Hematopoietic multipotent progenitor cell treated with erythropoietin and hydrocortisone succinate and interleukin-3 and kit ligand, for 15 days (in vitro differentiated cells): ENCODE measurements at places on chromosomes 2 and 18.
A peak's percentile ranks its signal among the peaks of the same experiment; 100 is the strongest.

DNA sequence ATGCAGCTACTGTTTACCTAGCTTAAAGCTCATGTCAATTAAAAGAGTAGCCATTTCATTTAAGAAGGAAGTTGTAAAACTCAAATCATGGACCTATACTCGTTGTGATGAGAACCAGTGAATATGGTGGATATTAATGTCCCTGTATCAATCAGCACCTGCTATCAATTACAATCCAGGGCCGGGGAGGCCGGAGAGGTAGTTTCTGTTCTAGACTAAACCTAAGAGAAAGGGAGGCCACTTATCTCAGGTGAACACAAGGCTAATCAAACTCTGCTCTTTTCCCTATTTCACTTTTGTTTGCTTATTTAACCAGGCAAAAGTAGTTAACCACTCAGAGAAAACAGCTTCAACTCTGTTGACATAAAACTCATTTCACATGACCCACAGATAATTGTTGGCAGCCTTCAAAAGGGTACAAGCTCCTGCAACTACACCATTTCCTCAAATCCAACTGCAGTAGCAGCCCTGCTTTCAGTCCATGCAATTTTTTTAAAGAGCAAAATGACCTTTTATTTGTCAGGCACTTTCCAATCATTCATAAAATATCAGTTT, 27.8 kb upstream of the SLC9A2 start:
- no peak for DNase-seq

DNA sequence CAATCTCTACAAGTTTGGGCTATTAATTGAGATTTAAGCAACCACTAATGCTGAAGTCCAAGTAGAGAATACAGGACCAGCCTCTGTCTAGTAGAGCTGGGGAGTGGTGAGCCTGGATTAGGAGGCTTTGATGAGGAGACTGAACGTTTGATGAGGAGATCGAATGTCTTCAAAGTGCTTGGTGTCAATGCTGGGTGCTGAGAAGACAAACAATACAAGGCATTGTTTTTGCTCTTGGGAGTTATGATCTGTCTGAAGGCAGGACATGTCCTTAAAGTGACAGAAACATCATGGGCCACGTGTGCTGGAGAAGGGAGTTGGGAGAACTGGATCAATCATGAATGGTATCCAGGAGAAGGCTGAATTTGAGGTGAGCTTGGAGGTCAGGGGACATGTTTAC, 143.6 kb downstream of the SPHKAP start:
- DNase-seq, result no peak

- DNase-seq, result no peak
Measured at GRCh38 chr2:241200822-241201395, 12.4 kb downstream of the ANO7 start.

GRCh38 chr2:37671009-37671815, at the start of gene CDC42EP3:
TSS of gene CDC42EP3 (minus strand) at chr2:37671642. CDS start at chr2:37646587, 25,055 bp downstream.
- no peak for DNase-seq

DNA sequence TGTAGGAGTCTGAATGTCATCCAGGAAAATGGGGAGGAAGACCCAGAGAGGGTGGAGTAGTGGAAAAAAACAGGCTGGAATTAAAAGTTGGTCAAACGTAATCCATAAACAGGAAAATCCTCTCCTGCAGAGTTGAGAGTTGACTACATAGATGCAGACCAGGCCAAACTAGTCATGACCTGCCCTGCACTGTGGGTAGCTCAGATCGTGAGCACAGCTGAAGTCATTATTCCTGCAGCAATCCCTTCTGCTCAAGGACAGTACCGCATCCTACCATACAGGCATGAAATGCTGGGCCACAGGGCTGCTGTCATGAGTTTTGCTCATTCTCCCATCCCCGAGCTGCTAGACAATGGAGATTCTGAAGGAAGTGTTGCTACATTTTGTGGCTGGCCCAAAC, 352.2 kb downstream of the EN1 start:
- DNase-seq, result no peak

DNA sequence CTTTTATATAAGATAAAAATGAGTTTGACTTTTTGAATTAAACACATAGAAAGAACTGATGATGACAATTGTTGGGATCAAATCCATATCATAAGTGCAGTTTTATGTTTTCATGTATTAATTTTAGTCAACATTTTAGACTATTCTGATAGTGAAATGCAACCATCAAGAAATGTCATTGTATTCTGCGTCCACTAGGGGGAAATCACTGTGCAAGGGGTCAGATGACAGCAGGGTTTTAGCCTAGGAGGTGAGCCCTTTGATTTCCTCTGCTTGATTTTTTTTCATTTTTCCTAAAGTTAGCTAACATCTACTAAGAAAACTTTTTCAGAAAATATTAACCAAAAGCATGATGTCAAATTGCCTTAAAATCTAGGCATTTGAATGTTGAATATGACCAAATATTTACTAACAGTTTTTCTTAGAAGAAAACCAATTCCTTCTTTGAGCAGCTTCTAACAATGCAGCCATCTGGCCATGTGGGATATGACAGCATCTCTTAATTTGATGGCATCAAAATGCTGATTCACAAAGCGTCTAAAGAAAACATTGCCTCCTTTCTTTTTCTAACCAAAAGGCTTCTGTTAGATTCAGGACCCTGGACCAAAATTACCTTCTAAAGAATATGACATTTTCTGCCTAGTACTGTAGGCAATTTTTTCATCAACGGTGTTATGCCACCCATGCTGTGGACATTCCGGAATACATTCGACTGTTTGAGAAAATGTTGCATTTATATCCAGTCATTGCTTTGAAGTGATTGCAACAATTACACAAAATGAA, 141.5 kb downstream of the SPHKAP start:
- DNase-seq, result no peak

DNA sequence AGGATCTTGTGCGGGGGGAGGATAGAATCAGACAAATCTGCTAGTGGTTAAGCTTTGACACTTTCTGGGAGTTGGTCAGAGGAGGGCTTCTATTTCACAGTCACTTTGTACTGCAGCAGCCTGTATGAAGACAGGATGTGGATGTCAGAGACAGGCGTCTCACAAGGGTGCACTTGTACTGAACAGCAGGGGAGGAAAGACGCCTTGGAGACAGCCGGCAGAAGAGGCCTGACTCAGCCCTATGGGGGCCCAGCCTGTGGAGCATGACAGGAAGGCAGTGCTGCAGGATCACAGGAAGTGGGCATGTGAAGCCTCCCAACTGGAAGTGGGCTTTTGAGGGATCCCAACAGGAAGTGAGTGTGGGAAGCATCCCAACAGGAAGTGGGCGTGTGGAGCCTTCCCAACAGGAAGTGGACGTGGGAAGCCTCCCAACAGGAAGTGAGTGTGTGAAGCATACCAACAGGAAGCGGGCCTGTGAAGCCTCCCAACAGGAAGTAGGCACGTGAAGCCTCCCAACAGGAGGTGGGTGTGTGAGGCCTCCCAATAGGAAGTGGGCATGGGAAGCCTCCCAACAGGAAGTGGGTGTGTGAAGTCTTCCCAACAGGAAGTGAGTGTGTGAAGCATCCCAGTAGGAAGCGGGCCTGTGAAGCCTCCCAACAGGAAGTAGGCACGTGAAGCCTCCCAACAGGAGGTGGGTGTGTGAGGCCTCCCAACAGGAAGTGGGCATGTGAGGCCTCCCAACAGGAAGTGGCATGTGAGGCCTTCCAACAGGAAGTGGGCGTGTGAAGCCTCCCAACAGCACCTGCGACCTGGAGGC, 212.3 kb downstream of the SNTG2 start:
- DNase-seq, result no peak

- no peak for DNase-seq
Measured at GRCh38 chr2:189577121-189577520, 3.5 kb downstream of the SLC40A1 start.

DNA sequence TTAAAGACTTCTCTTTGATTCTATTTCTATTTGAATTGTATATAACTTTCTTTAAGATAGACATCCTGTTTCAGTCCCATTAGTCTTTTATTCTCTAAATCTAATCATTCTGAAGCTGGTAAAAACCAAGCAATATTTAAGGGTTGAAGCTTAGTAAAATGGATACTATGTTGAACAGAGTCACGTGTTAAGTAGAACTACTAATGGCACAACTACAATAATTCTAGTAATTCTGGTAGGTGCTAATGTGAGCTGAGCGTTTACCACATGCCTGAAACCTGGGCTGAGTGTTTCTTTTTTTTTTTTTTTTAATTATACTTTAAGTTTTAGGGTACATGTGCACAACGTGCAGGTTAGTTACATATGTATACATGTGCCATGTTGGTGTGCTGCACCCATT, 8.9 kb upstream of the AFF3 start:
- no peak for DNase-seq

DNA sequence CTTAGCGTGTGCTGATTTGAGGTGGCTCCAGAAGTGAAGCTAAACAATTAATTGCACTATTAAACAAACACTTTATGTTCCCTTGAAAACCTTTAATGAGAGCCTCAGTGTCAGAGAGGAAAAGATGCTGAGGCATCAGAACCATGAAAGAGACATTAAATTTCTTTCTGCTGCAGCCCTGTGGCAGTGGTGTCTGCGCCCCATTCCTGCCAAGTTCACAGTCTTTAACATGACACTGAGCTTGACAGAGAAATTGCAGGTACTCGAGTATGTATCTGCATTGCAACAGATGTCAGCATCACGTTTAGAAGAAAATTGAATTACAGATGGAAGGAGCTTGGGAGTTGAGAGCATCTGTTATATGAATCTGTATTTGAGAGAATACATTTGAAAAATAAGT, 111.3 kb upstream of the CREB1 start:
- no peak for DNase-seq

DNA sequence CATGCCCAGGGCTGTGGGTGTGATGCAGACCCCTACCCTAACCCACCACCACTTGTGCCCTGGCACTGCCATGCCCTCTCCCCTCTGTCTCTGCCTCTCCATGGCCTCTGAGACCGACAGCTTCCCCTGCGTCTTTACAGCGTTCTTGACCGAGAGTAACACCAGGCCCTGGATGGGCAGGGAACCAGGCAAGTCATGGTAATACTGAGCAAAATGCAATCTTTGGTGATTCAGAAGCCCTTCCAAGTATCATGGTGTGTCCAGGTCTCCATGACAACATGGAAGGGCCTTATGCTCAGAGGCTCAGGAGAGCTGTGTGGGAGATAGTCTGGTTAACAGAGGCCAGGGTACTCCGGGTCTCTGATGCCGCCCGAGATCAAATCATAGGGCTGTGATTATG, 176.1 kb downstream of the KLHL29 start:
- no peak for DNase-seq

DNA sequence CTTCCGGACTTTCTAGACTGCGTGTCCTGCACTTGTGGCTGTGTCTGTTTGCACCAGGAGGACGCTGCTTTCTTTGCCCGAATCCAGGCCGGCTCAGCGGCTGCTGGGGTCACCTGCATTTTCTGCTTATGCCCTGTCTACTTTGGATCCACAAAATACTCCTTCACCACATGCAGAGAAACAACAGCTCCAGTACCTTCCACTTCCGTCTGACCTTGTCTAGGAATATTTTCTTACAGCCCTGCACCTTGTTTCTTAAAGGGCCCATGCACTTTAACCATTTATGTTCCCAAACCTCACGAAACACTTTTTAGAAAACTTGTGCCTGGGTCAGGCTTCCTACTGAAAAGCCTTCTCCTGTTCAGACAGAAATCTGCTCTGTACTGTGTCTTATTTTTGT, 129.4 kb upstream of the NCK2 start:
- DNase-seq, result no peak

DNA sequence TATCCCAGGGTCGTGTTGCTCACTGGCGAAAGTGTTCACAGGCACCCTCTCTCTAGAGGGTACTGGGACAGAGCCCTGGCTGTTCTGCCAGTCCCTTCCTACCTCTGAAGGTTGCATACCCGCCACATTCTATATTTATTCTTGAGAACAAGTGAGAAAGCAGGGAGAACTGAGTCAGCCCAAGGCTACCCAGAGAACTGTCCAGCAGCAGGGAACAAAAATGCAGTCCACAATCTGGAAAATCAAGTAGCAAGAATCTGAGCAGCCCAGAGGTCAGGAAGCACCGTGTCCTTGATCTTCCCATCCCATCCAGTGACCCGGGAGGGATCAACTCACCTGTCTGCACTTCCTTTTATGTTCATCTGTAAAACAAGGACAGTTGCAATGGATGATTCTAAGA, 164.1 kb downstream of the FBXO15 start:
- no peak for DNase-seq

- DNase-seq, result no peak
Measured at GRCh38 chr2:44777537-44777936, 164.0 kb upstream of the SIX3 start.

- peak; percentile 46 for DNase-seq
Measured at GRCh38 chr2:68487773-68488355, 20.5 kb downstream of the APLF start.

- DNase-seq, result no peak
Measured at GRCh38 chr2:155190342-155190741, 491.8 kb downstream of the KCNJ3 start.

- DNase-seq, result no peak
Measured at GRCh38 chr18:8260827-8261226, 348.4 kb upstream of the RAB12 start.
